ENCODE measurements at places on chromosomes 12 and 14.

DNA sequence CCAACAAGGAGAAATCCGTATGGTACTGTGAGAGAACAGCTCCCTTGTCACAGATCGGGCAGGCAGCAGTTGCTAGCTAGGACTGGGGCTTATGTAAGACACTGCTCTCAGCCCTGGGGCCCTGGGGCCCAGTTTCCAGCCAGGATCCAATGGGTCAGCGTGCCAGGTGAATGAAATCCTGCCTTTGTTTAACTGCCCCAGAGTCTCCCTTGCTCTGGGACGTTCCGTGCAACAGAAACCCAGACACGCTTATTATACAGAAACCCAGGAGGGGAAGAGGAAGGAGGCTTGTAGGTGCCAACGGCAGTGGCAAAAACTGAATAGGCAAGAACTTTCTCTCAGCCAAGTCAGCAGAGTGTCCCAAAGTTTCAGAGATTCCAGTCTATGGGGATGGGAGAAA, 110.6 kb downstream of the DIO2 start:
- DNase-seq: no peak

GRCh38 chr14:65320661-65321308, 91.7 kb upstream of the FUT8 start:
- DNase-seq: no peak

DNA sequence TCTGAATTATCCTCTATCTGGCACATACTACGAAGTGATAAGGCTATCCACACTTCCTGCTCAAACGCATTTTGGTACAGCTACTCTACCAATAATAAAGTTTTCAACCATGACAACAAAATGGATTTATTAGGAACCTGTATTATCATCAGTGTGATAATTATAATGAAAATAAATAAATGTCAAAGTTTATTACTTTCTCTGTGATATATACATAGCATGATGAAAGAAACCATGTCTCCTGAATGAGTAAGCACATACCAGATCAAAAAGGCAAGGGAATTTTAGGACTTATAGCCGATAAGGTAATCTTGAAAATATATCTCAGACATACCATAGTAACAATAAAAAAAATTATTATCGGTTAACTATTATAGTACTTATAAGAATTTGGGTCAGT, 61.1 kb downstream of the CPNE8 start:
- no peak for DNase-seq

- no peak for DNase-seq
Measured at GRCh38 chr14:47120645-47121044, 469.1 kb upstream of the RPL10L start.

GRCh38 chr12:122830517-122831214, 4.6 kb upstream of the HIP1R start:
- DNase-seq: no peak

GRCh38 chr12:13588574-13588973, 392.0 kb downstream of the EMP1 start:
- DNase-seq: no peak

GRCh38 chr12:111448846-111449790, 43.4 kb downstream of the SH2B3 start:
- peak; percentile 6 for DNase-seq

- peak; percentile 13 for DNase-seq
Measured at GRCh38 chr14:99009871-99010270, 262.1 kb downstream of the BCL11B start.

- no peak for DNase-seq
Measured at GRCh38 chr14:103423050-103423461, 37.8 kb downstream of the MARK3 start.

GRCh38 chr12:94057262-94058151, 90.9 kb upstream of the PLXNC1 start:
- DNase-seq: no peak

DNA sequence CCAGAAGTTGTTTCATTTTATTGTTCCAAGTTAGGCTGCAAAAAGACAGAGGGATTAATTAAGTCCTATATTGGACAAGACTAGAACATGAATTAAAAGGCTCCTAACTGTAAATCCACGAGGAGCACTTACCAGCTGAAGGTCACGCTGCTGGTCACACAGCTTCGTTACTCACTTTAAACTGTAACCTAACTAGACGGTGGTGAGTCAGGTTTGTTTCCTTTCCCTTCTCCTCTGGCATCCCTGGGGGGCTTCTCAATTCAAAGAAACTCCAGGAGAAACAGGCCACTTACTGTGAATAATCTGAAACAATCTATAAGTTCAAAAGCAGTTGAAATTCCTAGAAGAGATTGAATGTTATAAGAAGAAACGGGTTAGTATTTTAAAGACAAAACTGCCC, 331.4 kb downstream of the BCAT1 start:
- DNase-seq: peak; percentile 69

GRCh38 chr14:58807191-58807590, 169.4 kb downstream of the DACT1 start:
- no peak for DNase-seq

- no peak for DNase-seq
Measured at GRCh38 chr14:93032421-93032936, 83.2 kb downstream of the ITPK1 start.

GRCh38 chr14:45251912-45252311, 1.1 kb downstream of the MIS18BP1 start:
- DNase-seq: no peak

DNA sequence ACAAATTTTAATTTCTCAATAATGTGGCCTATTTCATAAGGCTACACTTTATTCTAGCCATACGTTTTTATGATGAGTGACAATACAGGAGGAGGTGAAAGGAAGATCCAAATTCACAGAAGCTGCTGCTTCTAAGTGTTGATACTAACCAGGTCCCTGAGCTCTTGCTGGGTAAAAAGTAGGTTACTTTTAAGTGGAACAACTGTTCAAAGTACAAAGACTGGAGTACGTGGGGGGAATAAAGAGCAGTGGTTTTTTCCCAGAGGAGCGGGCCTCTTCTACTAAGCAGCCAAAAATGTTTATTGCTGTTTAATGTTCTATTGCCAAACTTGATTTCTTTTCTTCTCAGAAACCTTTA, 301.8 kb downstream of the AEBP2 start:
- DNase-seq: no peak

DNA sequence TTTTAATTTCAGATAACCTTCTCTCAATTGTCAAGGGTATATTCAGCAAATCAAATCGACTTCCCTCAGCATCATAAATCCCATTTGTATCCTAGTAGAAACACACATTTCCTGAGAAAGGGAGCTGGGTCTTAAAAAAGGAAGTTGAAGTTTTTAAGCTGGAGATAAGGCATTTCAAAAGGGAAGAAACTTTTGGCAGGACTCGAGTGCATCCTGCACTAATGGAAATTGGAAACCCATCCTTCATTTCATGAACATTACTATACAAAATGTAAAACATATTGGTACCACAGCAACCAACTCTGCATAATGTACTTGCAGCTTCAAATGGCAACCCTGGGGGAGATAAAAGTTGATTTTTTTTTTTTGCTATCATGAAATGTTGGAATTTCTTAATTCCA, 23.7 kb upstream of the TMCC3 start:
- no peak for DNase-seq

DNA sequence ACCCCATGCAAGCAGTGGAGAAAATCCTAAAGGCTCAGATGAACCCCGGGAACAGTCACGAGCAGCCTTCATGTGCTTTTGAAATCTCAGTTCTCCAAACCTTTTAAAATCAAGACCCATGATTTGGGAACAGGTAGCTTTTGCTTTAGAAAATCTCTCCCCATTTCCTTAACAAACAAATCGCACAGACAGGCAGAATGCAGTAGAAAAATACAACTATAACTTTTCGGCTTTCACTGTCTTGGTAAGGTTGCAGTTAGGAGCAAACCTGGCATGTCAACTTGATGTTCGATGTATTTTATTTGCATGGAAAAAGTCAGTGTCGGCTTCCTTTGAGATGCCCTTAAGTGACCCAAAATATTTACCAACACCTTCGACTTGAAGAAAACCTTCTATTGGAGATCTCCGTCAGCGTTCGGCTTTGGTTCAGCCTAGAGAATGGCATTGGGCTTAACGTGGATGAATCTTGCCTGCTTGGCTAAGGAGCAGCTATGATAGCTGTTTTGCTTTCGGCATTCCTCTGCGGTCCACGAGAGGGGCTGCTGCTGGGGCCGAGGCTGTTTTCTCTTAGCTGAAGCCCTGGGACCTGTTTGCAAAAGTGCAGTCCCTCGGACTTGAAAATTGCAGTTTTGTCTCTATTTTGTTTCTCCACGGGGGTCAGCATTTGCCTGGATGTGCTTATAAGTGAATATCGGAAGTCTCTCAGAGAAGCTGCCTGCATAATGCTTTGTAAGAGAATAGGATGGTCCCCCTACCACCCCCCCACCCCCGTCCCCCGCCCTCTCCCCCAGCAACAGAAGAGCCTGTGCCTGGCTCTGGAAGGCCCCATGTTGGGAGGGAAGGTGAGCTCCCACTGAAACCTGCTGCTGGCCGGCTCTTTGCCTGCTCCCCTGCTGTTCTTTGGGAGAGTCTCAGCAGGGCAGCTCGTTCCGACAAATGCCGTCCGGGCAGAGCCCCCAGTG, 122.8 kb downstream of the AACS start:
- DNase-seq: no peak

- DNase-seq: no peak
Measured at GRCh38 chr12:110371408-110372055, 32.0 kb downstream of the ANAPC7 start.

- no peak for DNase-seq
Measured at GRCh38 chr14:59103396-59103795, 85.1 kb upstream of the DAAM1 start.

- no peak for DNase-seq
Measured at GRCh38 chr12:48694038-48694437, 12.0 kb upstream of the KANSL2 start.

GRCh38 chr12:131927110-131928079, 1.7 kb upstream of the PUS1 start:
- DNase-seq: no peak

GRCh38 chr14:52244997-52245396, 22.5 kb upstream of the PTGDR start:
- DNase-seq: no peak

DNA sequence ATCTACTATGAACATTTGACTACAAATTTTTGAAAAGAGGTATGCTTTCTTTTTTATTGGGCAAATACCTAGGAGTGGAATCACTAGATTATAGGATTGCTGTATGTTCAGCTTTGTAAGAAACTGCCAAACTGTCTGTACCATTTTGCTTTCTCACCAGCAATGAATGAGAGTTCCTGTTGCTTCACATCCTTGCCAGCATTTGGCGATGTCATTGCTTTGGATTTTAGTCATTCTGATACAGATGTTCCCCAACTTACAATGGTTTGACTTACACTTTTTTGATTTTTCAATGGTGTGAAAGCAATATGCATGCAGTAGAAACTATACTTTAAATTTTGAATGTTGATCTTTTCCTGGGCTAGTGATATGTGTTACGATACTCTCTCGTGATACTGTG, 328.7 kb downstream of the RAD51B start:
- DNase-seq: no peak

GRCh38 chr12:27653661-27654060, 42.6 kb upstream of the REP15 start:
- no peak for DNase-seq

GRCh38 chr12:70121562-70121961, 121.7 kb upstream of the CNOT2 start:
- no peak for DNase-seq

DNA sequence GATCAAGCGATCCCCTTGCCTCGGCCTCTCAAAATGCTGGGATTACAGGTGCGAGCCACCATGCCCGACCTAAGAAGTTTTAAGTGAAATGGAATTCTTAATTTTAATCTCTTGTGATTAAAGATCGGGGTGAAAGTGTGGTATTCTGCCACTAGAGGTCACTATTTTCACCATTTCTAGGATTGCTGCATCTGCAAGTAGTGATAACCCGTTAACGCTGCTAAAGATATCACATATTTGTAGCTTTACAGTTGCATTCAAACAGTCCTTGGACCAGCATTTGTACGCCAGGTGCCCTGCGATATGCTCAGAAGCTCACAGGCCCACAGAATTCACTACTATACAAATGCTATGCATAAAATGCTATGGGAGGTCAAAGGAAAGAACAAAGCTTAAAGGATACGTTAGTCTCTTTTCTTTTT, 19.3 kb downstream of the CCDC62 start:
- DNase-seq: peak; percentile 13

DNA sequence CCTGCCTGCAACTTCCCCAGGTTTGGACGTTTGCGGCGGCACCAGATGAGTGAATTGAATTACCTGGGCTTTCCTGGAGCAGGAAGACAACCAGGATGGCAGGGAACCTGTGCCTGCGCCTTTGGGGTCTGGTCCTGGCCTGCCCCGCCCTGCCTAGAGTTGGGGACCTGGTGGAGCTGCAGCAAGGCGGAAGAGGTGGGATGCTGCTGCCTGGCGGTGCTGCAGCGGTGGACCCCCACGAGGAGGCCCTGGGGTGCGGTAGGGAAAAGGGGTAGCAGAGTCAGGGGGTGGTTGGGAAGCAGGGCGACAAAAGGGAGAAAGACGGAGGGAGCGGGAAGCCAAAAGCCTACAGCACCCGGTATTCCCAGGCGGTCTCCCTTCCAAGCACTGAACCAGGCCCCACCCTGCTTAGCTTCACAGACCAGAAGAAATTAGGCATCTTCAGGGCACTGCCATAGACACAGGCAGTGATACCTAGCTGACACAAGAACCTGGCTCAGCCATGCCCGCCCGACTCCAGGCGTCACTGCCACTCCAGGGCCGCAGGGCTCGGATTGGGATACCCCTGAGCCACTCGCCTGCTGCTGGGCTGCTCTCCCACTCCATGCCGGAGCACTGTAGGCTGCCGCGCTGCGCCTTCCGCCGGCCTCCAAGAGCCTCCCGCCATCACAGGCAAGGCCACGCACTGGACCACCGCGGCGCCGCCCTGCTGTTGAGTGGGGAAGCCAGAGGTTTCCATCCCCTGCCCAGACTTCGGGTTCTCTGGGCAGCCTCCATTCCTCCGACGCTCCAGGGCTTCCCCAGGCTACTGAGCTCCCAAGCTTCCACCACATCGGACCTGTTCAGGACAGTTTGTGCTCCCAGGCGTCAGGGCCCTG, 155.2 kb upstream of the ALG10B start:
- DNase-seq: no peak

- no peak for DNase-seq
Measured at GRCh38 chr12:120817559-120818330, 86.4 kb downstream of the SPPL3 start.

DNA sequence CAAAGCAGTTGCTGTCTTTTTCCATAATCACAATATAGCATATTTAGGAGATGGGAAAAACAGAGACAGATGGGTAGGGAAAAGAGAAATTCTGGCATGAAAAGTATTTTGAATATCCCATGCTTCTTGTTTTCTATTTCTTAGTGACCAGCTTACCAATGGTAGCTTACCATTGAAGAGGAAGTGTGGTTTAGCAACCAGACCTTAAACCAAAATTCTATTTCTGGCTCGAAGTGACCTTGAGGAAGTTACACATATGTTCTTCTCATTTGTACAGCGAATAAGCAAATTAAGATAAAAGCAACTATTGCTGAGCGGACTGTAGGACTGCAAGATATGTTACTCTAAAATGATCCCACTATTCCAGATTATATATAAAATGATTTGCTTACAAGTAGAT, 82.9 kb downstream of the FGD4 start:
- DNase-seq: no peak

DNA sequence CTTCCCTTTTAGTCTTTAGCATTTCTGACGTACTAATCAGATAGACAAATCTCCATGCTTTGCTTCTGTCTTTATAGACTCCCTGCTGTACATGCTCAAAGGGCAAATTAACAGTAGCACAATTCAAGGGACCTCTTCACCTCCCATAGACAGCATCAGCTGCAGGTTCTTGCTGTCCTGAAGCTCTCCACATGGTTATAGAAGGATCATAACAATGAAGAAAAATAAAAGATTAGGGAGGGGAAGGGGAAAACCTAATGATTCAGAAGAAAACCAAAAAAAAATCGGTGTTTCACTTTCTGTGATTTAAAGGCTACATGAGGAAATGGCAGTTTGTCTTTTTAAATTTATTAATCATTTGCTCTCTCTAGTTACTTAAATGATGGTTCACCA, 155.5 kb downstream of the PTCSC3 start:
- DNase-seq: no peak
